ENCODE measurements at places on chromosomes 5 and 9.

GRCh38 chr9:107895501-107896001, 406.0 kb upstream of the KLF4 start:
- no peak for DNase-seq

DNA sequence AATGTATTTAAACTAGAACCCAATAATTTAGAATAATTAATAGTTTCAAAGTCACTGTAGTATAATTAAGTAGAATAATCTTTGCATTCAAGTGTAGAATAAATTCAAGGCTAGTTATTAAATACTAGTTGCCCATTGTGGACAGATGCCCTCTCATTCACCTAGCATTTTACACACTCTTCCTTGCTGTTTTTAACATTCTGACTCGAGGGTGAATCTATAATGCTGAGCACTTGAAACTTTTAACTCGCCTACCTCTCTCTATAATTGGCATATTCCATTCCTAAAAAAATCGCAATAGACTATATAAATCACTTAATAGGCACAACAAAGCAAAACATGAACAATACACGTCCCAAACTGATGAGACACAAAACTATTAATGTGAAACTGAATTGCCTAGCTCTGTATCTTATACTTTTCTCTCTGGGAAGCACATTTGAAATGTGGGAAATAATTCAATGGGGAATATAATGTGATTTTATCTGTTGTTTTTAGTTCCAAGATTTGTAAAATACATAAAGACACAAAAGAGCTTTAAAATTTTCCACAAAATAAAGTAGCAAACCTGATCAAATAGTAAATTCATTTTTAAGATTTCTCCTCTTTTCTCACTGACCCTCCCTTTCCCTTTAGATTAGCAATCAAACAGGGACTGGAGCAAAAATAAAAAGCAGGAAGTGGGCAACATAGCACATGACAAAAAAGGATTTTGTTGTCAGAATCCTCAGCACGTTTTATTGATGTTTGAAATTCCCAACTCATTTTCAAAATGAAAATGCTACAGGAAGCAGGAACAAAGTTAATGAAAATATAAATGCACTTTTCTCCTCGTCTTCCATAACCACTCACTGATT, 295.6 kb downstream of the PDE4D start:
- DNase-seq = no peak

- no peak for DNase-seq
These were observed 49.6 kb downstream of the SERINC5 start for GRCh38 chr5:80206282-80206681.

DNA sequence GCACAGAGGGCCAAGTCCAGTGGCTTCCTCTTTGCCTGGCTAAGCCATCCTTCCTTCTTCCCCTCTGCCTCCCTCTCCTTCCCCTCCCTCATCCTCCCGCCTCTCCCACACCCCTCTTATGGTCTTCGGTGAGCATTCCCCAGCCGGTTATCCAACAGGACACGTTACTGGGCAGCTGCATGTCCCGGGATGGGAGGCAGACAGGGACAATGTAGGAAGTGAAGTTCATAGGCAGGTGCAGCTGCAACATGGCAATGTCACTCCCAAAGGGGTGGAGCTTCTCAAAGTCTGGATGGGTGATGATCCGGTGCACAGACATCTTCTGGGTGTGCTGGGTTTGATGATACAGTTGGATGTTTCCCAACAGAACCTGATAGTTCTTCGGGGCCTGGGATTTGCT, 71.4 kb upstream of the SPTLC1 start:
- no peak for DNase-seq

DNA sequence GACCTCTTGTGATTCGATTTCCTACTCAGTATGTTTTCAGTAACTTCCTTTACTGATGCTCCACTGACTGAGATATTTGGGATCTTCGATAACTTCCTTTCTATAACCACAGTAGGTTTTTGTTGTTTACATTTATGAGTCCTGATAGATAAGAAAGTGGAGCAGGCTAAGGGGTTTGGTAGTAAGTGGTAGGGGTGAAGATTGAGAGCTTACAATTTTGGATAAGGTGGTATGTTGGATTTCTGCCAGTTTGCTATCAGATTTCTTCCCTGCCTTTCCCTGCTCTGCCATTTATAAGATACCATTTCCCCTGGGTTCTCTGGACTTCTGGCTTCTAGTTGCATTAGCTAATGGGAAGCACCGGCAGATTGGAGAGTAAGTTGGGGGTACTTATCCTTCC, 7.9 kb upstream of the NDUFS4 start:
- DNase-seq = no peak

DNA sequence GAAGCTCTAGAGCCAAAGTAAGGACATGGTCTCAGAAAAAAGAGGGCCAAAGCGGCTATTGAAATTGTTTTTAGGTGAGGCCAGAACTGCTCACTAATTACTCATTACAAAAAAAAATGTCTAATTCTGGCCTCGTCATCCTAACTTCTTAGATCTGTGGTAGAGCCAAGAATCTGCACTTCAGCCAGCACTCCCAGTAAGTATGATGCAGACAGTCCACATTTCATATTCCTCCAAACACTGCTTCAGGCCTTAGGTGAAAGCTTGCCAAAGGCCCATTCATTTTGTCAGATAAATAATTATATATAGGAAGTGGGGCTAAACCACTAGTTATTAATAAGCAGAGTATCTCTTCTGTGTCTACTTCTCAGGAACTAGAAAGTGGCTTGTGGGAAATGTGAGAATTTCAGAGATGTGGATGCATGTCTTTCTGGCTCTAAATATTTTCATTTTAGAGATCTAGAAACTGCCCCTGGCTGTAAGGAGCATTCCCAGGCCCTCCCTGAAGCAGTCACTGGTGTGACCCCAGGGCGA, 554.0 kb downstream of the TLE4 start:
- DNase-seq = no peak

GRCh38 chr9:131319486-131319885, 30.0 kb downstream of the PLPP7 start:
- DNase-seq = no peak

DNA sequence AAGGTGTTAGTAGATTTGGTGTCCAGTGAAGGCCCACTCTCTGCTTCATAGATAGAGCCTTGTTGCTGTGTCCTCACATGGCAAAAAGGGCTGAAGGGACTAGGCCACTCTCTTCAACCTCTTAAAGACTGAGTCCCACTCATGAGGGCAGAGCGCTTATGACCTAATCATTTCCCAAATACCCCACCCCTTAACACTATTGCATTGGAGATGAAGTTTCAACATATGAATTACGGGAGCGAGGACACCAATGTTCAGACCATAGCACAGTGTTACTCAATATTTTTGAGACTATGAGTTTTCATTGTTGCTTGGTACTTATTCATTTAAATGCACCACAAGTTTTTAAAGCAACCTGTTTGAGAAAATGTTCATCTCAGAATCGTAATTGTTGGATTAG, 8.8 kb upstream of the OTULINL start:
- no peak for DNase-seq
